ENCODE measurements at places on chromosomes 12 and 14.
A peak's percentile ranks its signal among the peaks of the same experiment; 100 is the strongest.

- no peak for DNase-seq
These were observed 11.3 kb downstream of the ABHD12B start for GRCh38 chr14:50882932-50883826.

- DNase-seq: no peak
These were observed 776 bp downstream of the RDH5 start for GRCh38 chr12:55720894-55721444.

DNA sequence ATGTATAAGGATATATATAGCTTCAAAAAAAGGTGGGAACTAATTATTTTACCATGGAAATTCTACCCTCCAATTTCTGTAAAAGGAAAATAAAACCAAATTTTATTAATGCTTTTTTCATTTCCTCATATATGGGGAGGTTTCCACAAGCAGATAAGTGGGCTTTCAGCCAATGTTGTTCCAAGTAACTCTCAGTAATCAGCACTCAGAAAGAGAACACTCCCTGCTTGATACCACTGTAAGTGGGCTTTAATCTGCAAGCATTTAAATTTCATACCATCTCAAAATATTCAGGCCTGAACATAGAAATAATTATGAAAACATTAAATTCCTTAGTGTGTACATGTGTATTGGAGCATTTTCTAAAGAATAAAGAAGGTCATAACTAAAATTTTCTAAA is 827.6 kb downstream of the C12orf50 start:
- no peak for DNase-seq

GRCh38 chr12:32120419-32120818 is 13.8 kb downstream of the BICD1 start:
- peak; percentile 45 for DNase-seq

GRCh38 chr12:91272461-91273063 is 89.9 kb upstream of the DCN start:
- DNase-seq: no peak

GRCh38 chr12:114400925-114401324 is 5.0 kb downstream of the TBX5 start:
- DNase-seq: no peak

DNA sequence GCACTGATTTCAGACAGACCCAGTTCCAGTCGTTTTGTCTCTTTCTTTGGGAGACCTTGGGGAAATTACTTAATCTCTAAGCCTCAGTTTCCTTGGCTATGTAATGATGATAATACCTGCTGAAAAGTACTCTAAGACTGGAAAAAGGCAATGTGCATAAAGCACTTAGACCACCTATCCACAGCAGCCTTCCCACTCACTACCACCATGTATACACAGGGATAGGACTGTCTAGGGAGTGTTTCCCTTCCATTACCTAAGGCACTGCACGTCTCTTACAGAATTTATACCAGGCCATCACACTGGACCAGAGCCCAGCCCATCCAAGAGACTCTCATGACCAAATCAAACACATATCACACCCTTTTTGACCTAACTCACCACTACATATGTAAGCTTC is 6.3 kb downstream of the RPS29 start:
- no peak for DNase-seq

- DNase-seq: no peak
These were observed 83.3 kb downstream of the PLEKHG7 start for GRCh38 chr12:92786045-92786444.

DNA sequence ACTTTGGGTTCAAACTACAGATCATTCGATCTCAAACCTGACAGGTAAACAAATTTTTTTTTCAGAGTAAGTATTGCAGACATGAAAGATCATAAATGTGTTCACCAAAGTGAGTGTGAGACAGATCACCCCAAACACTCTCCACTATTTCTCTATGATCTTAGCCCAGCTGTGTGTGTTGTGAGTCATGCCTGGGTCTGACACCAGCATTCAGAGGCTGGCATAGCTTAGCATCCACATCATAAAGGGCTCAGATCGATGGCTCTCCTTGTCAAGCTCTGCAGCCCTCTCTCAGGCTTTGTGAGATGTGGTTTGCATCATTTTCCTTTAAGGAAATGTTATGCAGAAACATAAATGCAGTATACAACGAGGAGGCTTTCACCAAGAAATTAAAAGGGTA is 164.9 kb downstream of the ETV6 start:
- no peak for DNase-seq

GRCh38 chr12:123886931-123887582 is 85.6 kb downstream of the CCDC92 start:
- DNase-seq: no peak

Data from GM20000 (cell line).